ENCODE measurements at places on chromosomes 7 and 10.

DNA sequence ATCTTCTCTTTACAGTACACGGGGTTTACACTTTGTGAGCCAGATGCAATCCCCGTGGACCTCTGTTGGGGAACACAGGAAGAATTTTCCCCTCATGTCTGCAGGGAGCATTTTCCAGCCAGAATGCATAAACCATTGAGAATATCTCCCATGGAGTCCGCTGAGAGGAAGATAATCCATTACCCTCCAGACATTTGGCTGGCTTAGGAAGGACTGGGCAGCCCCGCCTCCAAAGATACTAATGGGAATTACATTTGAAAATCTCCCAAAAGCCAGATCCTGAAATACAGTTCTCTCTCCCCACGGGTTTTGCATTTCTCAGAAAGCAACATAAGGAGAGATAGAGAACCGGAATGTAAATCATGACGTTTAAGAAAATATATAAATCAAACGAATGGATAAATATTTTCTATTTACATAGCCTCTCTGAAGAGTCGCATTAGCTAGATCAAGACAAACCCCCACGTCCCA, 53.5 kb downstream of the TRIL start:
- DNase-seq: no peak

DNA sequence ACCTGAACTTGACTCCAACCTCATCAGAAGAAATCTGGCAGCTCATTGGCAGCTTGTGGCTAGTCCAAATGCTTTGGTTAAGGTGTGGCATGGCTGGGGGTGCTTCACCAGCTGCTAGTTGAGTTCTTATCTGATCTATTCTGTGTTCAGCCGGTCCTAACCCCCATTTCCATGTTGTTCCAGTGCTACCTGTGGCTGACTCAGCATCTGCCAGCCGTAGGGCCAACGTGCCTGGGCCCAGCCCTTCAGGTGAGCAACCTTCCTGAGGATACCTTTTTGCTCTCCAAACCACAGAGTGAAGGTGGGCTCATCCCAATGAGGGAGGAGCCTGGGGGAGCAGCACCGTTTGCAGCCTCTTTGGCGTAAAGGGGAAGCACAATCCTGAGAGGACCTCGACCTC, 46.8 kb upstream of the C10orf120 start:
- DNase-seq: no peak

- peak; percentile 81 for DNase-seq
Observed at GRCh38 chr10:13659887-13660550, 73.3 kb downstream of the PRPF18 start.

DNA sequence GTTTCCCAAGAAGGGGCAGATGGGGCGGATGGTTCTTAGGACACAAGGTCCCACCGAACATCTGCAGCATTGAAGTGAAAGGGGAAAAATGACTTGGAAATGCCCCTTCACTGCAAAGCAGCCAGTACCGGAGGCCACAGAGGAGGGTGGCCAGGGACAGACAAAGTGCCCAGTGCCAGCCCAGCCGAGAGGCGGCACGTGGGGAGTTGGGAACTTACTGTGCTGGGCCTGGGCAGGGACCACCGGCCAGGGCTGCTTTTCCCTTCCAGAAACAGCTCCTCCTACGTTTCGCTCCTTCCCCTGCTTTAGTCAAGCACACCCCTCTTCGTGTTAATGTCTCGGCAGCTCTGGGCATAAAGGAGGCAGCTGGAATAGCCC, 129.2 kb downstream of the TNS3 start:
- DNase-seq: no peak

- DNase-seq: no peak
Observed at GRCh38 chr10:124560377-124561105, 98.9 kb downstream of the LHPP start.

DNA sequence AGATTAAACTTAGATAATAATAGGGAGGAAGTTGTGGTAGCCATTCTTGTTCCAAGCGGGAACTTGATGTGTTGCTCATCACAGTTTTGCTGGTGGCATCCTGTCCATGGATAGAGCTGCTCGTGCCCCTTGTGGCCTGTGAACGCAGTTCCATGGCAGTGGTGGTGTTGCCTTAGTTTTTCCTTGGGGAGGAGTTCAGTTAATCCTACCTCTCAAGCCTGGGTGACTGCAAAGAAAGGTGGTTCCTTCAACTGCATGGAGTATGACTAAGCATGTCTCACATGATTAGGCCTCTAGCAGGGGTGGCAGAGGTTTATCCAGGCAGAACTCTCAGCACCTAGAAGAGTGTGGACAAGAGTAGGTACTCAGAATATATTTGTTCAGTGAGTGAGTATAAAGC, 99.7 kb downstream of the MAPK8 start:
- DNase-seq: no peak

GRCh38 chr10:90180886-90181691, 479.7 kb downstream of the KIF20B start:
- no peak for DNase-seq

GRCh38 chr10:92690915-92691590, 1.3 kb downstream of the HHEX start:
- no peak for DNase-seq

DNA sequence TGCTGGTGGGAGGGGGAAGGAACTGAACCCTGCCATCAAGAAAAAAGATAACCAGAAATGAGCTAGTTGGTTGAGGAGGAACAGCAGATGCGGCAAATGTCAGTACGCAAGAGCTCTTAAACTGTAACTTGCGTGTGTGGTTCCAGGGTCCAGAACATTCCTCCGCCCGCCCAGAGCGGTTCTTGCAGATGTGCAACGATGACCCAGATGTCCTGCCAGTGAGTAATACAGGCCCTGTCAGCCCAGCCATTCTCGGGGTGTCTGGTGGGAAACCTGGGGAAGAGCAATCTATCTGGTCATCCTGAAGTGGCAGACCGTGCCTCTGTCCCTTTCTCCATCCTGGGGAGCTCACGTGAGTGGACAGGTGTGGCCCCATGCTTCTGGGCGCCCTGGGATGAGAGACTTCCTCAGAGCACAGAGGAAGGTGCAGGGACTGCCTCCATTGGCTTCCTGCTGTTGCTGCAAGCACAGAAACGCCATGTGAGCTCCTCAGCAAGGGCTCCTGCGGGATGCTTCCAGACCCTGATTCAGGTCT, 50.5 kb upstream of the ZMIZ2 start:
- DNase-seq: no peak

DNA sequence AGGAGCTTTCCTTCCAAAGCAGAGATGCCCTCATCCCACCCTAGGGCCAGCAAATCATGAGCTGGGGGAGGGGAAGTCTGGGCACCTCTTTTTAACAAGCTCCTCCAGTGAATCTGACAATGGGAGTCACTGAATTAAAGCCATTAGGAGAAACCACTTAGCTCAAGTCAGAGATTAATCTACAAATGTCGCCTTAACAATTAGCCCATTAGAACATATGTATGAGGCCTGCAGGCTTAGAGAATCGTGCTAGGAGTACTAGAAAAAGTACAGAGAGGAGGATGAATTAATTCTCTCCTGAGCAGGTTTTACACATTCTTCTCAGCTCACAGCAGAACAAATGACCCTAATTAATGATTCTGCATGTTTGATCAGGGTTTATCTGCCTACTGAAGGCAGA, 381.3 kb downstream of the KCNMA1 start:
- no peak for DNase-seq

- DNase-seq: no peak
Observed at GRCh38 chr10:34626158-34626880, 188.8 kb downstream of the PARD3 start.

DNA sequence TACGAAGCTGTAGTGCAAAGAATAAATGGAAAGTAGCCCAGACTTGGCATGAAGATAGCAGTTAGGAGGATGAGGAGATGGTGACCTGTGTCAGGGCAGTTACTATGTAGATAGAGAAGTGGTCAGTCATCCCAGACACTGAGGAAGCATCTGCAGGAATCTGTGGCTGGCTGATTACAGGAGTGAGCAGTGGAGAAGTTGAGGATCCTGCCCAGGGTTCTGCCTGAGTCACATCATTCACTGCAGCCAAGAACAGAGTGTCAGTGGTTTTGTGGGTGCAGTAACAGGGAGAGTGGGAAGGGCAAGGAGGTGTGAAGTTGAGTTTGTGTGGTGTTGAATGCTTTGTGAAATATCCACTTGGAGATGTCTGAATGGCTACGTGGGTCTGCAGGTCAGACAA, 676.4 kb upstream of the NRP1 start:
- no peak for DNase-seq

DNA sequence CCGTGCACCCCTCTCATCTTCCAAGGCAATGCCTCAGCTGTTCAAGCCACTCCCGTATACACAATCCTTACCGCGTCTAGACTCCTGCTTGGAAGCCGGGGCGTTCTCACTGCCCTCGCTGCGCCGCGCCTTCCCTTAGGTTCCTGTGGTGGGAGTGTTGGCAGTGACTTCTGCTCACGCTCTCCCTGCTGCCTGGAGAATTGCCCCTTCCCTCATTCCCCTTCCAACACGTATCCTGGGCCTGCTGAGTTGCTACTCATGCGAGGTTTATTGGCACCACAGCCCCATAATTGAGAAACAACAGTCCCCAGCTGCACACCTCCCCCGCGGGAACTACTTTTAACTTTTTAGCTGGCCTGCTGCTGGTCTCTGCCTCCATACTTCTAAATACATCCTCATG, 31.9 kb downstream of the RBM17 start:
- DNase-seq: no peak

DNA sequence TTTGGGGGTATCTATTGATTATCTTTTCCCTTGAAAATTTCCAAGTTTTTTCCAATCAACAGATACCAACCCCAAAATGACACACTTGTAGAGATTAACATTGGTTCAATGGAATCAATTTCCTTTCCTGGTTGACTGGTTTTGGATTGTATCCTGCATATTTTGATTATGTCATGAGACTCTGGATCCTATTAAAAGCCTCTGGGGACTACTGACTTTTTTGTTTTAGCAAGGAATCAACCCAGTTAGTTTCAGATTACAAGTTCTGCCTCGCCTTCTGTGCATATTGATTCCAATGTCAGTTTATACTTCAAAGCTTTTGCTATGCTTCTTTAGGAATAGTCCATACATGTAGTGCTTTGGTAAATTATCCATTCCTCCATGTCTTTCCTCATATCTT, 29.2 kb downstream of the COPG2 start:
- no peak for DNase-seq

- DNase-seq: no peak
Observed at GRCh38 chr10:12091421-12091820, 22.7 kb downstream of the DHTKD1 start.

DNA sequence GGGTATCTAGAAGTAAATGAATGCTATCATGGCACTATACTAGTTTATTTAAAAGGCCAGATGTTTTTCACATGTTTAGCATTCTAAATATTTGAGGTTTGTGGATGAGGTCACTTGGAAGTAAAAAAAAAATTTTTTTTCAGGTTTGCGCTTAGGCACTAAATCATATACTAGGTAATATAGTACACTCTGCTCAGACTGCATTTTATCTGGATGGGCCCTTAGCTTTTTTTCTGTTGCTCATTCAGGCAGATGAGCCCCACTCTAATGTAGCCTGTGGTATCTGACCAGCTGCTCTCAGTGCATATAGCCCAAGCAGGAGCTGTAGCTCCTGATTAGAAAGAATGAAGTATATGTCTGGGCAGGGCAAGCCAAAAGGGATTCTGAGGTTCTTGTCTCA, 210.1 kb downstream of the AUTS2 start:
- DNase-seq: no peak

GRCh38 chr10:14219411-14219810, 111.3 kb downstream of the FRMD4A start:
- no peak for DNase-seq

- DNase-seq: no peak
Observed at GRCh38 chr10:78542141-78542489, 508.5 kb downstream of the RPS24 start.

- DNase-seq: no peak
Observed at GRCh38 chr10:124568848-124569622, 107.4 kb downstream of the LHPP start.

DNA sequence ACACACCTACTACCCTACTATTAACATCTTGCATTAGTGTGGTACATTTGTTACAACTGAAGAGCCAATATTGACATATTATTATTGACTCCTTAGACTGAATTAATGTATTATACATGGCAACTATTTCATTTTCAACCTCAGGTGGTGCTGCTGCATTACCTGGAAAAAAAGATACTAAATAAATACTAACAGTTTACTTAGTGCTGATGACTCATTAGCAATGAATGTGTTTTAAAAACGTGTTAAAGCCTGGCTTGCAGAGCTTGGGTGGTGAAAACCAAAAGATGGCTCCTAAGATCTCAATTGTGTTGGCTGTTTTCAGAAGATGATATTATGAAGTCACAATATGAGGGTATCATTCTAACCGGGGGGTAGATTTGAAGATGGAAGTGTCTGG, 34.8 kb downstream of the CFAP43 start:
- DNase-seq: no peak

- DNase-seq: no peak
Observed at GRCh38 chr10:129964611-129965424, 744 bp upstream of the EBF3 start.

GRCh38 chr7:123966936-123967335, 41.9 kb downstream of the SPAM1 start:
- DNase-seq: no peak

DNA sequence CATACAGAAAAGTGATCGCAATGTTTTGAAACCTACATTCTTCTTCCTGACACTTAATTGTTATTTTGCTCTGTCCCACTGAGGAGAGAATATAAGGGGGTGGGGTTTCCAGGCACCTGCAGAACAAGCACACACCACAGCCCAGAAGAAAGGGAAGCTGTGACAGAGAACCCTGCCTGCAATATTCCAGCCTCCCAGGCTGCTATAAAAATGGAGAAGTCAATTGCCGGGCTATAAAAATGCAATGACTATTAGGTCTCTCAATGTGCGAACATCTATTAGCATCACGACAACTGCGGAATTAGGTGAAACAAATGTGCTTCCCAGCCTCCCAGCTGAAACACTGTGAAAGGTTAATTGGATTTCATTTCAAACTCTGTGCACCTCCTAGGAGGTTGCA, 145.3 kb upstream of the FRMD4A start:
- DNase-seq: no peak

- no peak for DNase-seq
Observed at GRCh38 chr7:128427289-128427891, 17.6 kb upstream of the IMPDH1 start.

GRCh38 chr10:16581202-16581601, 59.5 kb upstream of the C1QL3 start:
- DNase-seq: no peak

GRCh38 chr10:35299016-35299415, 37.3 kb upstream of the CCNY start:
- no peak for DNase-seq

DNA sequence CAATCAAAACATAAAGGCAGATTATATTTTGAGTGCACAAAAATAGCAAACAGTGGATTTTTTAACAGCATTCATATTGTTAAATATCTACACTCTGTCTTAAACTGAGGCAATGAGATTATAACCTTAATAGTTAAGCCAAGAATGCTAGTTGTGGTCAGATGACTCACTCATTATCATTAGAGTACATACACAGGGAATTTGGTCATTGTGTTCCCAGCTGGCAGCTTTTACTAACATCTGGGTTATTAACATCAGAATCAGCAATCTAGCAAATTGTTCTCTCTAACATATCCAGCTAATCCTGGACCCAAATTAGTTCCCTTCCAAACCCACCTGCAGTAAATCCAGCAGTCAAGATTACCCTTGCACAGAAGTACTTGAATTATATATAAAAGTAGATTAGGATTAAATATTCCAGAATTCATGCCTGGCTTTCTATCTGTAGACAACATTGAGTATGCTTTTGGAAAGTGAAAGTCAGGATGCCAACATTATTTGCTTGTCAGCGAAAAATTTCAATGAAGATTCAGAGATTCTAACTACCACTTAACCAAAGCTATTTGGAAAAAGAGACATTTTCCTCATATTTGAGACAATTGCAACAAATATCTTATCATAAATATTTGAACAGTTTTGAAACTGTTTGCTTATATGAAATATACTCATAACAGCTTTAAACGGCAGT, 1035.6 kb upstream of the PHF14 start:
- DNase-seq: no peak
